Mesenteric fat pad (tissue), 1 donor: ENCODE measurements at places on chromosomes 16 and 17. TPM values are rescaled to one million over a fixed set of nuclear protein-coding genes. Genes with fewer than 3 reads are reported as not detected.

- DNase-seq = no peak
These were observed 94.9 kb downstream of the CACNG1 start for GRCh38 chr17:67139289-67139688.

DNA sequence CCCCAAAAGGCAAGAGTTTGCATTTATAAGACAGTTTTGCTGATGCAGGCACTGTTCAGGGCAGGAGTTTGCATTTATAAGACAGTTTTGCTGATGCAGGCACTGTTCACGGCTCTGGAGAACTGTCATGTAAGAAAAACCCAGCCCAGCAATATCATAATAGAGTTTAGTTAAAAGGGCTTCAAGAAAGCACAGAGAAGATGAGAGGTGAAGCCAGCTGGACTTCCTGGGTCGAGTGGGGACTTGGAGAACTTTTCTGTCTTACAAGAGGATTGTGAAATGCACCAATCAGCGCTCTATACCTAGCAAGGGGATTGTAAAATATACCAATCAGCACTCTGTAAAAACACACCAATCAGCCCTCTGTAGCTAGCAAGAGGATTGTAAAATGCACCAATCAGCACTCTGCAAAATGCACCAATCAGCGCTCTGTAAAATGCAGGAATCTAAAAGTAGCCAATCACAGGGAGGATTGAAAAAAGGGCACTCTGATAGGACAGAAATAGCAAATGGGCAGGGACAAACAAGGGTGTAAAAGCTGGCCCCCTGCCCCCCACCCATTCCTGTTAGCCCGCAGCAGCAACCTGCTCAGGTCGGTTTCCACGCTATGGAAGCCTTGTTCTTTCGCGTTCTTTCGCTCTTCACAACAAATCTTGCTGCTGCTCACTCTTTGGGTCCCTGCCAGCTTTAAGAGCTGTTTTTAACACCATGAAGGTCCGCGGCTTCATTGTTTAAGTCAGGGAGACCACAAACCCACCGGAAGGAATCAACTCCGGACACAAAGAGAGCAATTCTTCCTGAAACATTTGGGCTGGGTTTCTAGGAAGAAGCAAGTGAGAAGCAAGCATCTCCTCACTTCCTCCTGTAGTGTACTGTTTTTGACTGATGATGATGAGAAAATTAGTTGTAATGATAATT, 1.8 kb upstream of the CBX1 start:
- DNase-seq = no peak

- DNase-seq = no peak
These were observed 550 bp downstream of the EIF4A3 start for GRCh38 chr17:80146121-80147034.

DNA sequence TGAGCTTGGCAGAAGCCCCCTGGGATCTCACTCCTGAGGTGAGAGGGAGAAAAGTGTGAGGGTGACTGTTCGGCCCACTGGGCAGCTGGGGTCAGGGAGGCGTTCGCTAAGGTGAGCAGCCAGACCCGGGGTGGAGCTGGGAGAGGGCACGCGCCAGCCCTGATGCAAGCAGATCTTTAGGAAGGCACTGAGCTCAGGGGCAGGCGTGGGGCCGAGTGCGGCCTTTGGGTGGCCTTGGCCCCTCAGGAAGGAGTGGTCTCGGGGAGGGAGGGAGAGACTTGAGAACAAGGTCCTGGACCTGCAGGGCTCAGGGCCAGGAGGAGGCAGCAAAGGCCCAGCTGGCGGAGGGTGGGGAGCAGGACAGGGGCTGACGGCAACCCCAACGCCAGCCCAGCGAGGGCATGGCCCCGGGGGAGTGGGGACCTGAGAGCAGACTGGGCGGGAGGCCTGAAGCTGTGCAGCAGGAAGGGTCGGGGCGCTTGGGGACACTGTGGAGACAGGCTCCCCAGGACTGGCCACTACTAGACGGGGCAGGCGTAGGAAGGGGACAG, 14.5 kb upstream of the WDR45B start:
- DNase-seq = no peak

DNA sequence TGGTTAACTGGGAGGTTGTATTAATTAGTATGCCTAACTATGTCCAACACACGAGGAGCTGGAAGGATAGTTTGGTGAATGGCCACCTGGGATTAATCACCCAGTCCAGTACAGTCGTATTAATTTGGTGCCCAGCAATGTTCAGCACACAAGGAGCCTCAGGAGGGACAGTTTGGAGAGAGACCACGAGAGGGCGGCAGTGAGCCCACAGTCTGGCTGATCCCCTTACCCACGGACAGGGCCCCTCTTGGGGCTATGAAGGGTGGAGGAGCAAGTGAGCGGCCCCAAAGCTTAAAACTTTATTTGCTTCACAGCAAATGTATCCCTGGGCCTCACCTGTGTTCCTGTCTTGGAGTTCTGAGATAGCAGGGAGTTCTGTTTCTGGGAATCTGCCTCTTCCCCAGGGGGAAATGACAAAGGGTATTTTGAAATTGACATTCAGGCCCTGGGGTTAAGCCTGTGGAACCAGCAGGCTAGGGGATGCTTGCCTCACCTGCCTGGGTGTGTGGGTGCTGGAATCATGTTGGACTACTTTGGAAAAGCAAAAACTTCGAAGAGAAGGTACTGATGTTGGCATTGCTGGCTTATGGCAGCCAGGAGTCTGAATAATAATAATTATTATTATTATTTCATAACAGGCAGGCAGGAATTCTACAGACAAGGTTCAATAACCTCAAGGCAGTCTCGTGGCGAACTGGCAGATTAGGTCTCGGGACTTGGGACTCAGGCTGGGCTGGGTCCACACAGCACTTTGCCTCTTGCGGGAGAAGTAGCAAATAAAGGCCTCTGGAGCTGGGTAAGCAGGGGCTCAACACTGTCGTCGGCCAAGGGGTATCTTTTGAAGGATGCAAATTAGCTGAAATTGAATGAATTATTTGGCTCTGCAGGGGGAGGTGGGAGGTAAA, 227.6 kb upstream of the ASIC2 start:
- no peak for DNase-seq

GRCh38 chr16:77480681-77481315, 46.0 kb upstream of the ADAMTS18 start:
- DNase-seq = no peak

GRCh38 chr16:3872216-3872895, 8.2 kb downstream of the CREBBP start:
- DNase-seq = no peak

DNA sequence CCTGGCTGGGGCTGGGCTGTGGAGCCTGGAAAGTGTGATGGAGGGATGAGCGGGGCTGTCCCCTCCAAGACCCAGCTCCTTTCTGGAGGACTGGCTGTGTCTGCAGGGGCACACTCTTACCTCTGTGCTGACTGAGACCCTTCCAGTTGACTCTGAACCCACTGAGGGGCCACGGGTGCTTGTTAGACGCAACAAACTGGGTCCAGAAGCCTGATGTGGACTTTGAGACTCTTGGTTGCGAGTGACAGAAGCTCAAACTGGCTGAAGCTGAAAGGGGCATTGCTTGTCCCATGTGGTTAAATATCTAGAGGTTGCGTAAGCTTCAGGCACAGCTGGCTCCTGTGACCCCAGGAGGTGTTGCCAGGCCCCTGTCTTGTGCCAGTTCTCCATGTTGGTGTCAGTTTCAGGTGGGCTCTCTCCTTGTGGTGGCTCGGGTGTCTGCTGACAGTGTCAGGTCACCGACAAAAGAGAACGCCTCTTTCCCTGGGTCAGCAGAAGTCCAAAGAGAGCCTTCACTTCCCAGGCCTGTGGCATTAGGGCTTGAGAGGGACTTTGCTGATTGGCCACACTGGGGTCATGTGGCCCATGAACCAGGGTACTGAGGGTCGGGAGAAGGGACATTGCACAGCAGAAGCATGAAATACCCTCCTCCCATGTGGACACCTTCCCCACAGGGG, 16.7 kb downstream of the ADCY7 start:
- no peak for DNase-seq

DNA sequence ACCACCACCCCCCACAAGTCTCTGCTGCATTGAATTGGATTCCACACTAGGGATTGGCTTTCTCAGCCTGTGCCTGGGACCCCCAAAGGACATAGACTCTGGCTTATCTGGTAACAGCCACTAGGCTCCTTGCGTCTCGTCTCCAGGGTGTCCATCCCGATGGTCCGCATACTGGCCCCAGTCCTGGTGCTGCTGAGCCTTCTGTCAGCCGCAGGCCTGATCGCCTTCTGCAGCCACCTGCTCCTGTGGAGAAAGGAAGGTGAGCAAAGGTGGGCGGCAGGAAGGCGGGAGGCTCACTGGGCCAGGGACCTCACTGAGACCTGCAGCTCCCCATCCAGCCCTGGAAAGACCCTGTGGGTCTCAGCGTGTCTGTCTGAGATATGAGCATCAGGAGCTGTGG, 8.1 kb downstream of the CD300LG start:
- no peak for DNase-seq

GRCh38 chr16:57906382-57907316, 64.3 kb downstream of the CNGB1 start:
- no peak for DNase-seq

- DNase-seq = no peak
These were observed 560 bp upstream of the FAM20A start for GRCh38 chr17:68601565-68602288.

DNA sequence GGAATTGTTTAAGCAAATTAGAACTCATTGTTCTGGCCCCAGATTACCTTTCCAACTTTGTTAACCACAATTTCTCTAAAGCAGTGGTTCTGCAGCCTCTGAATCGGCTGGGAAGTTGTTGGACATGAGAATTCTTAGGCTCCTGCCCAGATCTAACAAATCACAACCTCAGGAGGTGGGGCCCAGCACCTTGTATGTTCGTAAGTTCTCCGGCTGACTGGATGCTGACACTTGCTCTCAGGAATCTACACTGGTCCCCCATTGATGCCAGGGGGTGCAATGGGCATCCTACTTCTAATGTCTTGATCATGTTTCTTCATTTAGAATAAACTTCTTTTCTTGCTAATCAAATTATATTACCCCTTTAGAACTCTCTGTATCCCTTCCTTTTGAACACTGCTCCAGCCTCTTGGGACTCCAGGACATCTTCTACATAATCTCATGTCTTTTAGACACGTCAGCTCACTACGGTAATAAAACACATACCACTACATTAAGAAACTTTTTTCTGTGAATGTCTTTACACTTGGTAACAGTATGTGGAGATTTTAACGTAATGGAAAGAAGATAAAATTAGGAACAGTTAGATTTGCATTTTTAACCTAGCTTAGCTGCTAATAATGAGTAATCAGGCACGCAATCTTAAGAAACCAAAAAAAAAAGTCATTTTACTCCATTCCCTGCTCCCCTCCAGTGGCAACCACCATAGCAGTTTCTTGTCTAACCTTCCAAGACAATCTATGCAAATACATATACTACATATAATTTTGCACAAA, 143.2 kb downstream of the ITFG1 start:
- no peak for DNase-seq

GRCh38 chr17:6668727-6669425, 17.3 kb downstream of the C17orf100 start:
- peak; percentile 51 for DNase-seq

- no peak for DNase-seq
These were observed 28.4 kb downstream of the DNAH2 start for GRCh38 chr17:7745748-7746470.

- DNase-seq = no peak
These were observed 14.1 kb downstream of the KRT39 start for GRCh38 chr17:40952661-40953060.

Gene SPN
- 2.9 TPM for total RNA-seq

Gene TNFSF12
- total RNA-seq = 43.0 TPM

Gene DLX4
- 0.55 TPM for total RNA-seq

Gene GUCY2D
- not detected for total RNA-seq

Gene KRTAP3-1
- not detected for total RNA-seq
